ENCODE measurements at places on chromosomes 12 and 14. TPM values are rescaled to one million over a fixed set of nuclear protein-coding genes. Genes with fewer than 3 reads are reported as not detected.

Gene RPL10L
- total RNA-seq: not detected

DNA sequence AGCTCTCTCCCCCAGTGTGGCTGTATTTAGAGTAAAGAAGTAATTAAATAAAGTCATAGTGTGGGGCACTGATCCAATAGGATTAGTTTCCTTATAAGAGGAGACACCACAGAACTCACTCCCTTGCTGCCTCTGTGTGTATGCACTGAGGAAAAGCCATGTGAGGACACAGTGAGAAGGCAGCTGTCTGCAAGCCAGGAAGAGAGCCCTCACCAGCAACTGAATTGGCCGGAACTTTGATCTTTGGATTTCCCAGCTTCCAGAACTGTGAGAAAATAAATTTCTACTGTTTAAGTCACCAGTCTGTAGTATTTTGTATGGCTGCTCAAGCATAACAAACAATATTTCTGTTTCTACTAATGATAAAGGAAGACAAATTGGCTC, 368.7 kb upstream of the PRICKLE1 start:
- peak; percentile 57 for DNase-seq
- peaks cover 21% of the 10 kb centered on the region for H3K4me1 ChIP-seq
- no peak overlapping the region for H3K4me3 ChIP-seq
- H3K36me3 ChIP-seq: no peaks in the 10 kb centered on the region
- no peaks in the 10 kb centered on the region for H3K27me3 ChIP-seq

GRCh38 chr12:113604666-113605065, 133.0 kb upstream of the LHX5 start:
- no peaks in the 10 kb centered on the region for H3K36me3 ChIP-seq
- no peak overlapping the region for H3K4me3 ChIP-seq
- no peak for DNase-seq
- H3K27me3 ChIP-seq: peaks cover 4% of the 10 kb centered on the region
- H3K27ac ChIP-seq: no peak overlapping the region

Gene KITLG
- total RNA-seq: 15.9 TPM

Gene TC2N
- total RNA-seq: 1.2 TPM

Data from astrocyte (in vitro differentiated cells and primary cell).